ENCODE measurements at places on chromosomes 2 and 18.

DNA sequence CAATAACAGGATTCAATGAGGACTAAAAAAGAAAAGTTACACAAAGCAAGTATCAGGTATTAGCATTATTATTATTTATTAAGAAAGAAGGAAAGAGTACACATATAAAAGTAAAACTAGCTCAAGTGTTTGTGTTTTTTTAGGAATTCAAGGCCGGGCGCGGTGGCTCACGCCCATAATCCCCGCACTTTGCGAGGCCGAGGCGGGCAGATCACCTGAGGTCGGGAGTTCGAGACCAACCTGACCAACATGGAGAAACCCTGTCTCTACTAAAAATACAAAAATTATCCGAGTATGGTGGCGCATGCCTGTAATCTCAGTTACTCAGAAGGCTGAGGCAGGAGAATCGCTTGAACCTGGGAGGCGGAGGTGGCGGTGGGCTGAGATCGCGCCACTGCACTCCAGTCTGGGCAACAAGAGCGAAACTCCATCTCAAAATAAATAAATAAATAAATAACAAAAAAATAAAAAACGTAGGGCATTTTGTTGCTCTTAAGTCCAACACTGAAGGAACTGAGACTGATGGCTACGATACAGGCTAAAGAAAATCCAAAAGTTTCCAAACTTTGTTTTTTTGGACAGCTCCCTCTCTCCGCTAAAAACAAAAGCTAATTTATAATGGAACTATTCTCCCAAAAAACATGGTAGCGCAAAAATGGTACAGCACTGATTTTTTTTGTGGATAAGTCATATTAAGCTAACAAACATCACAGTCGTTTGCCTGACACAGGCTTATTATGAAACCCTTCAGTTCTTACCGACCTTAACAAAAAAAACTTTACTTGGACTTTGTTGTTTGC lies 1.7 kb downstream of the TRAPPC8 start:
- DNase-seq = no peak

DNA sequence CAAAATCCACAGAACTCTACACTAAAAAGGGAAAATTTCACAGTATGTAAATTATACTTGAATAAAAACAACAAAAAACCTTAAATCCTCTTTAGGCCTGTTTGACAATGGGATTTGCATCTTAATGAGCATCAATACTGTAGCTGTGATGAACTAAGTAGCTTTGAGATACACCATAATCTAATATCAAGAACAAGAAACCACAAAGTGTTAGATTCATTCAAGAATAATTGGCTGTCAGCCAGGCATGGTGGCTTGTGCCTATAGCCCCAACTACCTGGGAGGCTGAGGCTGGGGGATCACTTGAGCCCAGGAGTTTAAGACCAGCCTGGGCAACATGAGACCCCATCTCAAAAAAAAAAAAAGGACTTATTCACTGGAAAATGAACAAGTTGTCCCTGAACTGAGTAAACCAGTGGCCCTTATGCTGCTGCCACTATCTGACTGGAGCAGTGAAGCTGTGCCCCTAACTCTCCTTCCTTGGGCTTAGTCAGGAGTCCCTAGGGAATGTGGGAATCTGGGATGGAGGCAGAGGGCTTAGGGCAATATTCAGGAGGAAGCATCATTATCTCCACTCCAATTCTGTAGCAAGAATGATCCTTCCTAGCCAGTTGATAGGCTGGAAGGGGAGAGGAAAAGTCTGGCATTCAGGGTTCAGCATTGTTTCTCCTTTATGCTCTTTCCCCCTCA lies 88.5 kb downstream of the PRKCE start:
- DNase-seq = no peak

DNA sequence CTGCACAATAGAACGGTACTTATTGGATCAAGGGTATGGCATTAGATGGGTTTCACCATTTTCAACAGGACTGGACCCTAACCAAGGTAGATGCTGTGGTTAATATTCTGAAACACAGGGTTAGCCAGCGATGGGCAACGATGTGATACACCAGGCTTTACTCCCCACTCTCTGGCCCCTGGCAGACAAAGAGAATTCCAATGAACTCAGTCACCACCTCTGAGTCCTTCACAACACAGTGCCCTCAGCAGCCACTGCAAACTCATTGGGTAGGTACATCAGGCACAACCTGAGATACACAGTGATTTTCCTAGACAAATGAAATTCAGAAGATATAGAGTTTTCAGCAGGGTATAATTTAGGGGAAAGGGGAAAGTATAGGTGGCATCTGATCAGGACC lies 634.5 kb downstream of the ZEB2 start:
- DNase-seq = no peak

GRCh38 chr2:17538022-17538843 lies 2.3 kb upstream of the VSNL1 start:
- DNase-seq = no peak

- DNase-seq = no peak
These were observed 179.3 kb downstream of the ZNF516 start for GRCh38 chr18:76315722-76316230.

GRCh38 chr18:32455361-32455760 lies 15.3 kb downstream of the GAREM1 start:
- DNase-seq = no peak

GRCh38 chr2:204477358-204477950 lies 67.8 kb upstream of the PARD3B start:
- DNase-seq = no peak

DNA sequence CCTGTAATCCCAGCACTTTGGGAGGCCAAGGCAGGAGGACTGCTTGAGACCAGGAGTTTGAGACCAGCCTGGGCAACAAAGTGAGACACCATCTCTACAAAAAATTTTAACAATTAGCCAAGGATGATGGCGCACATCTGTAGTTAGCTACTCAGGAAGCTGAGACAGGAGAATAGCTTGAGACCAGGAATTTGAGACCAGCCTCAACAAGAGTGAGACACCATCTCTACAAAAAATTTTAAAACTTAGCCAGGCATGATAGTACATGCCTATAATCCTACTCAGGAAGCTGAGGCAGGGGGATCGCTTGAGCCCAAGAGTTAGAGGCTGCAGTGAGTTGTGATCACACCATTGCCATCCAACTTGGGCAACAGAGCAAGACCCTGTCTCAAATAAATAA lies 7.0 kb downstream of the MEMO1 start:
- DNase-seq = no peak

DNA sequence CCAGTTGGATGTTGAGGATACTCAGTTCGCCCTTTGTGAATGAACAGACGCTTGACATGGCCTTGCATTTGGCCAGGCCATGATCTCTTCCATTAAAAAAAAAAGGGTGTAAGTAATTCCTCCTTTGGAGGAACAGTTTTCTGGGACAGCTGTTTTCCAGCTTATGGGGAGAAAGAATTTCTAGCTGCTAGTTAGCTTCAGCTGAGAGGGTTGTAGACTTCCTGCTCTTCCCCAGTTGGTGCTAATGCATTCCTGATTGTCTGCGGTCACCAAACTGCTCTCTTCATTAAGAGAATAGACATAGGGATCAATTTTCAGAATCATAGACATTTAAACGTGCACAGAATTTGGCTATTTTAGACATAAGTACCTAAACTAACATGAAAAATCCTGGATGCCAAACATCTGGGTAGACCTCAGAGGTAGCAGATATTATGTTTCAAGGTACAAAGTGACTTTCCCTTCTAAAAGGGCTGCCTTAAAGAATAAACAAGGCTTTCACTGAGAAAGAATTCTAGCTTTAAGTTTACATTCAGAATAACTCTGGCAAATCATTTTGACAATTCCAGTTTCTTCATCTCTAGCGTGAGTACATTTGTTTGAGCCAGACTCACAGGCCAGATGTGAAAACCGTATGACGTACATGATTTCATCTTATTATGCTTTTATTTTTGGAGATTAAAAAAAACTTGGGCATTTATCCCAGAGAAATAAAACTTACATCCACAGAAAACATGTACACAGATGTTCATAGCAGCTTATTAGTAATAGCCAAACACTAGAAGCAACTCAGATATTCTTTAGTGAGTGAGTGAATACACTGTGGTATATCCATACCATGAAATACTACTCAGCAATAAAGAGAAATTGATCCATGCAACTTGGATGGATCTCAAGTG lies 71.2 kb downstream of the MAIP1 start:
- no peak for DNase-seq

GRCh38 chr2:108623616-108624015 lies 89.3 kb downstream of the LIMS1 start:
- no peak for DNase-seq

- no peak for DNase-seq
These were observed 121.0 kb upstream of the SH3BP4 start for GRCh38 chr2:234830853-234831252.

DNA sequence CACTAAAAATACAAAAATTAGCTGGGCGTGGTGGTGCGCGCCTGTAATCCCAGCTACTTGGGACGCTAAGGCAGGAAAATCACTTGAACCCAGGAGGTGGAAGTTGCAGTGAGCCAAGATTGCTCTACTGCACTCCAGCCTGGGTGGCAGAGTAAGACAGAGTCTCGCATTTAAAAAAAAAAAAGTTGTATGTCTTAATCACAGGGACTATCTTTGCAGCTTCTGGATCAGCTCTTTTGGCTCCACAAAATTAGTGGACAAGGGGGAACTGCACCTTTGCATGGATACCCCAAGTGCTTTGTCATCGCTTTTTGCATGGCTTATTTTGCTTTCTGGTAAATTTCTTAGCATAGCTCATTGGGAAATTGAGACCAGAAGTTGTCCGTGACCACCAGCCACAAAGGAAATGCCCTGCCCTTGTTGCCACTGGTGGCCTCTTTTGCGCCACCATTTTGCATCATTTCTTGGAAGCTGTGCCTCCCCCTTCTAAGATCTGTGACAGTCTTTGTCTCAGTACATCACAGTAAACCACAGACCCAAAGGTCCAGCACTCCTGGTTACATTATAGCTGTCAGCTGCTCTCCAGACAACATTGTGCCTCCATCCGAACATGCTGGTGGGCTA lies 43.9 kb upstream of the PCBP1 start:
- DNase-seq = no peak

- DNase-seq = no peak
These were observed 438.2 kb downstream of the TSN start for GRCh38 chr2:122193622-122194021.

GRCh38 chr2:112251271-112251670 lies 3.6 kb downstream of the ZC3H8 start:
- no peak for DNase-seq

DNA sequence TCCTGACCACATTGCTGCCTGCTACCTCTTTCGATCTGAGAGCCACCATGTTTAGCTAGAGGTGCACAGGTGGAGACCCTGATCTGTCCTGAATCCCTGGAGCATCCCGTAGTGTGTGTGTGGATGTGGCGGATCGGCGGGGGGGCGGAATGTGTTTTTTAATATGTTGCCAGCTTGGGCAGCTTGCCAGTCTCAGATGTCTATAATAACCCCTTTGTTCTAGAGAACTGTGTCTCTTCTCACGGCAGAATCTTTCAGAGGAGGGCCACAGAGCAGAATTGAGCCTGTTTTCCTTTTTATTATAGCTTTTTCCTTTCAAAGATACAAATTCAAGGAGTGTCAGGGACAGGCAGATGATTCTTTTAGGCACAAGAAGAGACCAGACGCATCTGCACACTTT lies 934.1 kb upstream of the KLHL29 start:
- no peak for DNase-seq

DNA sequence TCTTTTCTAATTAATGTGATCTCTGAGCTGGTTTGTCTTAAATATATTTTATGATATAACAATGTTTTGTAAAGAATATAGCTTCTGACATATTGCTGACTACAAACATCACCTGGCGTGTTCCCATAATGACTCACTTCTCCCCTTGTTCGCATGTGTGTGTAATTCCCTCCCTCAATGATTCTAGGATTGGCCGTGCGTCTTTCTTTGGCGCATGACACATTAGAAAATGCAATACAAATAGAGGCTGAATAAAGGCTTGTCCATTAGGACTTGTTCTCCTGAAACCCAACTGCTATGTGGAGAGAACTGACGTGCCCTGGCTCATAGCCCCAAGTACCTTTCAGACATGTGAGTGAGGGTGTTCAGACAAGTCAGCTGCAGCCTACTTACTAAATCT lies 159.7 kb upstream of the CDH20 start:
- DNase-seq = no peak

- no peak for DNase-seq
These were observed 13.0 kb downstream of the ANTXR1 start for GRCh38 chr2:69026026-69026425.

DNA sequence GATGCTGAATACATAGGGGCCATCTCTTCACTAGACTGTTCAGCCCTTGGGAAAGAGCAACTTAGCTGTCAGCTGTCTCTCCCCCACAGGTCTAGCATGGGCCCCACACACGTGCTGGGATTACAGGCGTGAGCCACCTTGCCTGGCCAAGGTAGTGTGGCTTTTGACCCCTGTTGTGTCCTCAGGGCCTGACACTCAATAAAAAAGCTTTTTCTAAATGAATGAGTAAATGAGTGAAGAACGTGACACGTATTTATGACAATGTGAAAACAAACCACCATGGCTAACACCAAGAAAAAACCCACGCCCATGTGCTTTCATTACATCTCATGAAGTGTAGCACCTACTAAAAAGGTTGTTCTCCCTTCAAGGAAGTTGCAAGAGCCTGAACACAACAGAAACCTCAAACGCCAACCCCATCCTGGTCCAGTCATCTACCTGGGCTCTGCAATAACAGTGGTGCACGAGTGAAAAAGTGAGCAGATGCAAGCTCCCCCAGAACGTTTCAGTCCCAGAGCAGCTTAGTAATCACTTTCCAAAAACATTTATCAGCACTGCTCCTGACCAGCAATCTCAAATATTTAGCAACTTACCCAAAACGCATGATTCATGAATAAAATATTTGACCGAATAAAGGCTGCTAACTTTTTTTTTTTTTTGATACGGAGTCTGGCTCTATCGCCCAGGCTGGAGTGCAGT lies 3.4 kb downstream of the WDFY1 start:
- DNase-seq = no peak

GRCh38 chr2:30252723-30253701 lies 21.7 kb downstream of the LBH start:
- peak; percentile 25 for DNase-seq

- DNase-seq = no peak
These were observed 756 bp downstream of the ADCYAP1 start for GRCh38 chr18:905307-905947.

GRCh38 chr2:46988733-46989481 lies 73.3 kb upstream of the MCFD2 start:
- DNase-seq = no peak

- DNase-seq = no peak
These were observed 148.7 kb downstream of the AGAP1 start for GRCh38 chr2:235642446-235643098.

DNA sequence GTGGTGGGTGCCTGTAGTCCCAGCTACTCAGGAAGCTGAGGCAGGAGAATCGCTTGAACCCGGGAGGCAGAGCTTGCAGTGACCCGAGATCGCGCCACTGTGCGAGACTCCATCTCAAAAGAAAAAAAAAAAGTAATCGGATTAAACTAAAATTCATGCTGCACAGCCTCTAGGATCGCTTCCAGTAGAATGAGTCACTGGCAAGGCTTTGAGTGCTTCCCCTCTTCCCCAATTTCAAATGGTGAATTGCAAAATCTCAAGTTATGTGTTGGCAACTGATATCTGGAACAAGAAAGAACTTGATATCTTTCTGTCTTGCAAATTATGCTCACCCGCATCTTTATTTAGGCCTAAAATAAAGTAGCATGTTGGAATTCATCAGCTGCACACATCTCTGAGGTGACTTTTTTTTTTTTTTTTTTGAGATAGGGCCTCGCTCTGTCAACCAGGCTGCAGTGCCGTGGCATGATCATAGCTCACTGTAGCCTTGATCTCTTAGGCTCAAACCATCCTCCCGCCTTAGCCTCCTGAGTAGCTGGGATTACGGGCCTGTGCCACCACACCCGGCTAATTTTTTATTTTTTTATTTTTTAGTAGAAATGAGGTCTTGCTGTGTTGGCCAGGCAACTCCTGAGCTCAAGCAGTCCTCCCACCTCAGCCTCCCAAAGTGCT lies 12.7 kb downstream of the TTC39C start:
- no peak for DNase-seq

- DNase-seq = no peak
These were observed 140.2 kb upstream of the BCL2L11 start for GRCh38 chr2:110980339-110981062.

All from stimulated activated CD8-positive, alpha-beta memory T cell treated with anti-CD3 and anti-CD28 coated beads, Interleukin-7, amount 100 ng/mL, for 1 hour (primary cell).